SK-N-SH (cell line): ENCODE measurements at places on chromosomes 3 and 15. TPM values are rescaled to one million over a fixed set of nuclear protein-coding genes. Genes with fewer than 3 reads are reported as not detected.

The TMEM158 gene
- polyA plus RNA-seq = 38.0 and 76.4 TPM in 2 replicates

The OCA2 gene
- 0.10 and 0.16 TPM in 2 replicates for polyA plus RNA-seq

The ANKUB1 gene
- polyA plus RNA-seq = not detected in 2 replicates

The ARGFX gene
- not detected in 2 replicates for polyA plus RNA-seq

The MAGEL2 gene
- polyA plus RNA-seq = 0.03 TPM in 2 replicates

The SRP14 gene
- 489 and 501 TPM in 2 replicates for polyA plus RNA-seq

DNA sequence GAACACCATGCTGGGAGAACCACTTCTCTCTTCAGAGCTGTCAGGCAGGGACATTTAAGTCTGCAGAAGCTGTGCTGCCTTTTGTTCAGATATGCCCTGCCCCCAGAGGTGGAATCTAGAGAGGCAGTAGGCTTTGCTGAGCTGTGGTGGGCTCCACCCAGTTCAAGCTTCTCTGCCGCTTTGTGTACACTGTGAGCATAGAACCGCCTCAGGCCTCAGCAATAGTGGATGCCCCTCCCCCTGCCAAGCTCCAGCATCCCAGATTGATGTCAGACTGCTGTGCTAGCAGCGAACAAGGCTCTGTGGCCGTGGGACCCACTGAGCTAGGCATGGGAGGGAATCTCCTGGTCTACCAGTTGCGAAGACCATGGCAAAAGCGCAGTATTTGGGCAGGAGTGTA lies 121.6 kb downstream of the NFKBIZ start:
- H3K36me3 ChIP-seq = no peaks in the 10 kb centered on the region
- no peak for DNase-seq
- no peaks in the 10 kb centered on the region for H3K27me3 ChIP-seq
- H3K4me3 ChIP-seq = no peak overlapping the region

DNA sequence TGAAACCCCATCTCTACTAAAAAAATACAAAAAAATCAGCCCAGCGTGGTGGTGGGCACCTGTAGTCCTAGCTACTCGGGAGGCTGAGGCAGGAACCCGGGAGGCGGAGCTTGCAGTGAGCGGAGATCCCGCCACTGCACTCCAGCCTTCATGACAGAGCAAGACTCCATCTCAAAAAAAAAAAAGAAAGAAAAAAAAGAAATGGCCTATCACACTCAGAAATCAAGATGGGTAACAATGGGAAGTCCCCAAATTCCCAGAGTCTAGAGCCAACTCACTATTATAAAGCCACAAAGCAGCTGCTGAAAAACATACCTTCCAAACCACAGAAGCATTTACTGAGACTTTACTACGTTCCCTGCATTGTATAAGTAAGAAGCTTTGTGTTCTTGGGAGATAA lies 7.5 kb downstream of the HDGFL3 start:
- H3K4me1 ChIP-seq = no peaks in the 10 kb centered on the region; the same call in 1 of the 2 replicates
- H3K4me3 ChIP-seq = no peak overlapping the region
- H3K27ac ChIP-seq = peak overlapping the region; percentile 22; the same call in 1 of the 2 replicates
- no peaks in the 10 kb centered on the region for H3K27me3 ChIP-seq
- no peak for DNase-seq

- H3K4me3 ChIP-seq = no peak overlapping the region
- DNase-seq = no peak
- no peaks in the 10 kb centered on the region for H3K36me3 ChIP-seq
- no peaks in the 10 kb centered on the region for H3K27me3 ChIP-seq
- no peak overlapping the region for H3K27ac ChIP-seq
Measured at GRCh38 chr3:112508860-112509259, 9.6 kb upstream of the BTLA start.

DNA sequence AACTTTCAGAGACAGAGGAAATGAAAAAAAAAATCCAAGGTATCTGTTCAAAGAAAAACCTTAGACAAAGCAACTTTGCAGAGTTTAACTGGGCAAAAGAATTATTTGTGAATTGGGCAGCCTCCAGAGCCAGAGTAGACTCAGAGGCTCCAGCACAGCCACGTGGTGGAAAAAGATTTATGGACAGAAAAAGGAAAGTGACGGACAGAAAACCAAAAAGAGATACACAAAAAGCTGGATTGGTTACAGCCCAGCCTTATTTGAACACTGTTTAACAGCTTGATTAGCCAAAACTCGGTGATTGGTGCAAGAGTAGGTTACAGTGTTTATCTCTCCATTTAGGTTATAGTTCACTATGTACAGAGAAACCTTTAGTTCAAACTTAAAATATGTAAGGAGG lies 23.7 kb upstream of the GPD1L start:
- H3K4me1 ChIP-seq = no peaks in the 10 kb centered on the region
- no peaks in the 10 kb centered on the region for H3K36me3 ChIP-seq
- H3K27ac ChIP-seq = no peak overlapping the region
- no peak overlapping the region for H3K4me3 ChIP-seq
- no peak for DNase-seq

DNA sequence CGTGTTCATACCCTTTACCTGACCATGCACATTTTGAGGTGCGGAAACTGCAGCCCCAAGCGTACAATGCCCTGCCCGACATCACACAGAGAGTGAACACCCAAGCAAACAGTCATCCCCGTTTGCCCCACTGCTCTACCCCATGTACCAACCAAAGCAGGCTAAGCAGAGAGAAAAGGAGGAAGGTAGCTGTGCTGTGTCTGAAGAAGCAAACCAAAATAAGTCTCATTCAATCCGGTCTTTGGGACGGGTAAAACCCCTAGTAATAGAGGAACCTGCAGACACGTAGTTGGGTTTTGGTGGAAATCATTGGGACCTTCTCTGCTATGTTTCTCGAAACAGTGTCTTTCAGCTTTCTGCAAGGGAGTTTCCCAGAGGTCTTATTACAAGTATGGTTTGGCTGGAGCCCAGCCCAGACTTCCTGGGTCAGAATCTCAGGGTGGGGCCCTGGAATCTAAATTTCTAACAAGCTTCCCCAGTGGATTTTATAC lies 164.6 kb upstream of the HES1 start:
- no peak for DNase-seq
- H3K4me1 ChIP-seq = no peaks in the 10 kb centered on the region
- no peak overlapping the region for H3K4me3 ChIP-seq
- H3K27ac ChIP-seq = no peak overlapping the region
- H3K36me3 ChIP-seq = no peaks in the 10 kb centered on the region

- H3K4me1 ChIP-seq = no peaks in the 10 kb centered on the region
- no peak for DNase-seq
- H3K27ac ChIP-seq = no peak overlapping the region
- H3K4me3 ChIP-seq = no peak overlapping the region
- H3K27me3 ChIP-seq = peaks cover 16% of the 10 kb centered on the region; the same call in 1 of the 2 replicates
- no peaks in the 10 kb centered on the region for H3K36me3 ChIP-seq
Measured at GRCh38 chr3:15155840-15156360, 50.1 kb upstream of the CAPN7 start.

DNA sequence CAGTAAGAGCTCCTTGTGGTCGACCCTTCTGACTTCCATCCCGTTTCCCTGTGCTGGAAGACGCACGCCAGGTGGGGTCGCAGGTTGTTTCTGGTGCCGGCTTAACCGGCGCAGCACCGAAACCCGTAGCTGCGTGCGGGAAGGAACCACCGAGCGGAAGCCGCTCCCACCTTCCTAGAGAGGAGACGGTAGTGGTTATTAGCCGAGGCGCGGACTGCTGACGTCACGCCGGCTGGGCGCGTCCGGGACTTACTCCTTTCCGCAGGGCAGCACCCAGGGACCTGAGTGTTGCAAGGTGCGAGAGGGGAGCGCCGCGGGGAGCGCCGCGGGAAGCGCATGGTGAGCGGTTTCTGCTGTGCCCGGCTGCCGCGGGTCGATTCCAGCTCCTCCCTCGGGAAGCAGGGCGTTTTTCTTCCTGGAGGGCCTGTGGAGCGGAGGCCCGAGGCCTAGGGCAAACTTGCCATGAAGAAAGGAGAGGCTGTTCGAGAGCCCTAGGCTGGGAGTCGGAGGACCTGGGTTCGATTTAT lies at the start of gene ZNF501:
Gene ZNF501 (plus strand): TSS at position 252 of the 527 bp plus-strand sequence. CDS start 4,787 bp downstream, outside the sequence.
- H3K4me1 ChIP-seq = no peaks in the 10 kb centered on the region
- H3K27me3 ChIP-seq = no peaks in the 10 kb centered on the region
- DNase-seq = peak; percentile 91
- no peak within 1 kb of the TSS for H3K27ac ChIP-seq
- peaks cover 27% of the 10 kb centered on the region for H3K36me3 ChIP-seq
- peak within 1 kb of the TSS; percentile 69 for H3K4me3 ChIP-seq

DNA sequence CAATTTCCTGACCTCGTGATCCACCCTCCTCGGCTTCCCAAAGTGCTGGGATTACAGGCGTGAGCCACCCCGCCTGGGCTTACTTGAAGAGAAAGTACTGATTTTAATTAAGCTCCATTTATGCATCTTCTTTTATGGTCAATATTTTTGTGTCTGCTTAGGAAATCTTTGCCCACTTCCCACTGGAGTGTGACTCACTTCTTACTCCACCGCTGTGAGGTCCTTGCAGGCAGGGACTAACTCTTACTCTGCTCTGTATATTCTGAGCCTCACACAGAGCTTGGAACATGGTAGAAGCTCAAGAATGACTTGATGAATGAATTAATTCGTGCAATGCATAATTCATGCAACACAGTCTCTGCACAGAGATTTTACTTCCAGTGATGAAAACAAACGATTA lies 2.9 kb upstream of the TM4SF19 start:
- DNase-seq = no peak
- no peak overlapping the region; the same call in 1 of the 2 replicates for H3K27ac ChIP-seq
- no peak overlapping the region for H3K4me3 ChIP-seq
- no peaks in the 10 kb centered on the region for H3K27me3 ChIP-seq
- no peaks in the 10 kb centered on the region for H3K4me1 ChIP-seq
- H3K36me3 ChIP-seq = no peaks in the 10 kb centered on the region

GRCh38 chr3:189300345-189300744 lies 128.6 kb downstream of the TPRG1 start:
- no peaks in the 10 kb centered on the region for H3K36me3 ChIP-seq
- H3K27ac ChIP-seq = no peak overlapping the region
- DNase-seq = no peak
- H3K27me3 ChIP-seq = no peaks in the 10 kb centered on the region
- H3K4me1 ChIP-seq = no peaks in the 10 kb centered on the region

GRCh38 chr3:10374311-10374710 lies 53.4 kb upstream of the SEC13 start:
- no peaks in the 10 kb centered on the region for H3K4me1 ChIP-seq
- H3K36me3 ChIP-seq = no peaks in the 10 kb centered on the region
- no peak for DNase-seq
- no peak overlapping the region for H3K27ac ChIP-seq
- H3K4me3 ChIP-seq = no peak overlapping the region

GRCh38 chr3:162334537-162334936 lies 837.9 kb downstream of the OTOL1 start:
- H3K4me3 ChIP-seq = no peak overlapping the region
- DNase-seq = no peak
- H3K27me3 ChIP-seq = no peaks in the 10 kb centered on the region
- no peaks in the 10 kb centered on the region for H3K36me3 ChIP-seq
- no peak overlapping the region for H3K27ac ChIP-seq
- no peaks in the 10 kb centered on the region for H3K4me1 ChIP-seq

GRCh38 chr3:33525232-33525631 lies 85.0 kb upstream of the UBP1 start:
- no peak overlapping the region for H3K27ac ChIP-seq
- peaks cover 4% of the 10 kb centered on the region; the same call in 1 of the 2 replicates for H3K36me3 ChIP-seq
- DNase-seq = no peak
- H3K4me1 ChIP-seq = peaks cover 2% of the 10 kb centered on the region; the same call in 1 of the 2 replicates
- no peak overlapping the region for H3K4me3 ChIP-seq

GRCh38 chr3:103167850-103168249 lies 733.0 kb downstream of the ZPLD1 start:
- no peak for DNase-seq
- no peak overlapping the region for H3K4me3 ChIP-seq
- H3K27me3 ChIP-seq = no peaks in the 10 kb centered on the region
- no peak overlapping the region for H3K27ac ChIP-seq

DNA sequence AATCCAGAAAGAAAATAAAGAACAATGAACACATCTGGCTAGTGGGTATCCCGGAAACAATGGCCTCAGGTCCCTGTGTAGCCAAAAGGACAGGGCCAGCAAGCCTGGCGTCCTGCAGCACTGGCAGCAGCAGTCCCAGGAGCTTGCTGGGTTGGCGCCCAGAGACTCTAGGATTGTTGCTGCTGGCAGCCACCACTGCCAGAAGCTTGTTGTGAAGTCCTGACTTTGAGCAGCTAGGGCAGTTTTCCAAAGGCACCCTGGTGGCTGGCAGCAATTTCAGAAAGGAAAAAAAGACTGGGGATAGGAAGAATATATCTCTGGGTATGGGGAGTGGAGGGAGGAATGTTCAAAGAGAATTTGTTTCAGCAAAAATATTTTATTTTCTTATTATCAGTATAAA lies 11.3 kb downstream of the SHQ1 start:
- DNase-seq = no peak
- no peak overlapping the region for H3K4me3 ChIP-seq
- H3K4me1 ChIP-seq = peaks cover 3% of the 10 kb centered on the region; the same call in 1 of the 2 replicates

- no peaks in the 10 kb centered on the region for H3K36me3 ChIP-seq
- H3K27ac ChIP-seq = no peak overlapping the region
- no peaks in the 10 kb centered on the region for H3K4me1 ChIP-seq
Measured at GRCh38 chr3:1037631-1038030, 55.2 kb upstream of the CNTN6 start.

DNA sequence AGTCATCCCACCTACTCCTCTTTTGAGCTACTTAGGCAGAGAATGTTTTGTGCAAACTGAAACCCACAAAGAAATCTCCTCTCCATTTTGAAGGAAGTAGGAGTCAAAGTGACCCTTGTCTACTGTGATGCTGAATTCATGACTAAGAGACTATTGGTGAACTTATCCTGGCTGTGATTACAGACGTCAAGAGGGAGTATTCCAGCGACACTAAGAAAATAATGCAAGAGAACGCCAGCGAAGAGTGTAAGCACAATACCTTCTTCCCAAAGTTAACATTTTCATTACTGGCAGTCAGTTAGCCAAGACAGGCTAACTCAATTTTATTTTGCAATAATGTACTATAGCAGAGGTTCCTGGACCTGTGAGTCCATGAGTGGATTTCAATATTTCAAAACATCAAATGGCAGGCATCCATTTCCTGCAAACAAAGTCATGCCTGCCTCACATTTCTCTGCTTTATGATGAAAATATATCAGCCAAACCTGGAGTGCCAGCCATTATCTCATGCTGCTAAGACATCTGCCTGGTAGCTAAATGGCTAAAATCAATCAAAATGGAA lies 59.0 kb downstream of the CTNNB1 start:
- H3K27ac ChIP-seq = no peak overlapping the region
- H3K27me3 ChIP-seq = no peaks in the 10 kb centered on the region
- peaks cover 7% of the 10 kb centered on the region; the same call in 1 of the 2 replicates for H3K4me1 ChIP-seq
- no peak for DNase-seq

- H3K27me3 ChIP-seq = no peaks in the 10 kb centered on the region
- H3K4me1 ChIP-seq = no peaks in the 10 kb centered on the region; the same call in 1 of the 2 replicates
- no peak overlapping the region for H3K4me3 ChIP-seq
- DNase-seq = no peak
Measured at GRCh38 chr3:144028798-144029411, 57.3 kb downstream of the DIPK2A start.
